ENCODE measurements at places on chromosomes 5 and 9.

GRCh38 chr5:123482258-123482657 is 29.7 kb upstream of the CSNK1G3 start:
- DNase-seq, result no peak

DNA sequence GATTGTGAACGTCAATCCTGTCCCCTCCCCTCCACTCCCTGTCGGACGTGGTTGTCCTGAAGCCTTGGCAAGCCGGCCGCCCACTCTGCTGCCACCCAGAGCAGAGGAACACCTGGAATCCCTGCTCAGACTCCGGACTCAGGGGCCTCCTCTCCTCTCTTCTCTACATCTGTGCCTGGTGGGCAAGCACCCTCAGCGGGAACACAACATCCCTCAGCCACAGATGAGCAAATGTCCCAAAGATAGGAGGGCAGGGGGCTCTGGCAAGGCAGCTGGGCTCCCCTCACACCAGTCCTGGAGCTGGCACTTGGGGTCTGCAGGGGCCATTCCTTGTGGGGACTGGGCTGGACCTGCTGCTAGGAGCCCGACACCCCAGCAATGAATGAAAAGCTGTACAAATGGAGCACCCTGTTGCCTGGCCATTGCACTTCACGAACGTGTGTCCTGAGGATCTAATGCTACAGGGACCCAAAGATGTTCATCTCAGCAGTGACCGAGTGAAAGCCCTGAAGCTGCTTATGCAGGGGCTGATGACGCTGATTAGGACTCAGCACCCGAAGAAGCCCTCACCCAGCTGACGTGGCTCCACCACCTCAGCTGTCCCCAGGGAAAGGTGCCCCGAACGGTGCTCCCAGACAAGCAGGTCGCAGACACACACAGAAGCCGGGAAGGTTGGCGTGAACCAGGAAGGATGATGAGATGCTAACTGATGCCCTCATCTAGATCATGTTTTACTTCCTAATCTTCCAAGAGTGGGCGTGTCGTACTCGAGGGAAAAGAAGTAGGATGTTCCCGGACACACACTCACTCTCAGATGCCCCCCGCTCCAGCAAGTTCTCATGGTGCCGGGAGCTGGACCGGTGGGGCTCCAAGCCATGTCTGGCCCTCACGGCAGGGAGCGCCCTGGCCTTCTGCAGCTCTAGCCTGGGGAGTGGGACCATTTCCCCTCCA is 177.0 kb upstream of the PPP1R26 start:
- no peak for DNase-seq

DNA sequence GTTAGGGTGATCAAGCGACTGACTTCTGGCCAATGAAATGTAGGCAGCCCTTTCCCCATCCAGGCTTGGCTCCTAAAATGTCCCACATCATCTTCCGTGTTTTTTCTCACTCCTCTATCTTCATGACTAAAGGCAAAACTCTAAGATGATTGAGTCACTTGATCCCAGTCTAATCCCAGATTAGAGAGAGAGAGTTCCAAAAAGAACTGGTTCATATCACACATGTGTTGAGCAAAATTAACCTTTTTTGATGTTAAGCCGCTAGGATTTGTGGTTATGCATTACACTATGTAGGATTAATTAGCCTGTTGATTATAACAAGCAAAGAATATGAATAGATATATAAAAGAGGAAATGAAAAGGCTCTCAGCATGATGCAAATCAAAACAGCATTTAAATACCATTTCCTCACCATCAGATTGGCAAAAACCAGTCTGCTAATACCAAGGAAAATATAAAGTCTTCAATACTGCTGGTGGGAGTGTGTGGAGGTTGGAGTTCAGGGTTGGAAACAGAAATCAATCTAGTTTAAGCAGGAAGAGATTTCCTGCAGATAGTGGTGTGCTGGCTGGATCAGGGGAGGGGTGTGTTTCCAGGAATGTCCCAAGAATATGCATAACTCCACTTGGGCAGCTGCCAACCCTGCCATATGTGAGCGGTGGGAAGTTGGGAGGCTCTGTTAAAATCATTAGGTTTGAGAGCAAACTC is 187.6 kb upstream of the S1PR3 start:
- no peak for DNase-seq

DNA sequence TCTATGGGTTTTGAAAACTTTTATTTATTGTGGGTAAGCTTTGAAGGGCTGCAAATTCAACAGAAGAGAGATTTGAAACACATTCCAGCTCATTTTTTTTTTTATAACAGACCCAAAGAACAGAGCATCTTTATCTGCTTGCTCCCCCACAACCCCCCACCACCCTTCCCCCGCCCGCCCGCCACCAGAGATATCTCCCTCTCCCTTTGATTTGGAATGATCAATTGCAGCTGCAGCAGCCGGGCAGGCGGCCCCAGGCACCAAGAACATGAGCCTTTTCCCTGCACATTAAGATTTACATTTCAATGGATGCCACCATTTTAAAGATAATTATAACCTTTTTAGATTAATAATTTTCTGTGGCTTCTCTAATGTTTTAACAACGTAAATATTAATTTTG is 510.9 kb downstream of the ZNF608 start:
- DNase-seq, result no peak

DNA sequence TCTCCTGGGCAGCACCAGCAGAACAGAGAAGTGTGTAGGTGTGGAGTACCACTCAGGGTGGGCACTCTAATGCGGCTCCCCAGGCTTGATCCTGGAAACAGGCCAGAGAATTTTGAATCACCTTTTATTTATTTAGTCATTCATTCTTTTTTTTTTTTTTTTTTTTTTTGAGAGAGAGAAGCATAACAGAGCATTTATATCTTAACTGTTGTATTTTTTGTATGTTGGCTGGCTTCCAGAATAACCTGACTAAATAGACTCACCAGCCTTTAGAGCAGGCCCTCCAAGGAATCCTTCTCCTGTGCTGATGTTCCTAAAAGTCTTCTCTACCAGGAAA is 153.4 kb downstream of the PIK3R1 start:
- DNase-seq, result peak; percentile 38

- DNase-seq, result no peak
These were observed 567.9 kb upstream of the DAB2 start for GRCh38 chr5:39992617-39993202.

GRCh38 chr5:61167382-61167781 is 5.1 kb upstream of the SMIM15 start:
- no peak for DNase-seq

DNA sequence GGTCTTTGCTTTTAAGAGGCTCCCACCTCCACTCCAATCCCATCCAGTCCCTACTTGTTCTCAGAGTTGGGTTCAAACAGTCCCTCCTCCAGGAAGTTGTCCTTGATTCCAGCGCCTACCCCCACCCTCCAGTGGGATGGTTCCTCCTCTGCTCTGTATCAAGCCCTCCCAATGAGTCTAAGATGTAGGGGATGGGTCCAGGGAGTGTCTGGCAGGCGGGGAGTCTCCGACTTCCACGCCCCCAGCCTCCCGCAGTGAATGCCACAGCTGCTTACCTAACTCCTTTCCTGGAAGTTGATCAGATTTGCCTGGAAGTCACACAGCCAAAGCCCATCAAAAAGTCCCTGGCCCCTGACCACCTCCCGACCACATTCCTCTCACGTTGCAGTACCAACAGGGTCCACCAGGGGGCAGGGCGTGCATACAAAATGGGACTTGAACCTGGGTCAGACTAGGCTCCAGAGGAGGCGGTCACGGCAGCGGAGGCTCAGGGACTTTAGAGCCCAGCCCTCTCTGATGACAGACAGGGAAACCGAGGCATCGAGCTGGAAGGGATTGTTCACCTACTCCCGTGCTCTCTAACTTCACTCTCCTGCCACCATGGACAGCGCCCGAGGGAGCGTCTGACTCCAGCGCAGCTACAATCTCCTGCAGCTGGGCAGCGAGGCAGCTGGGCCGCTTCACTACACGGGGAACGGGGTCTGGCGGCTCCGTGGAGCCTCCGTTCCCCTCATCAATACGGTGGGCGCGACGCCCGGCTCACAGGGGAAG is 25.0 kb upstream of the TDRD7 start:
- DNase-seq, result peak; percentile 16

GRCh38 chr9:13485068-13485596 is 205.6 kb upstream of the MPDZ start:
- DNase-seq, result no peak

- no peak for DNase-seq
These were observed 71.3 kb downstream of the KDM4C start for GRCh38 chr9:6829027-6829426.

- no peak for DNase-seq
These were observed 348.0 kb downstream of the SEMA5A start for GRCh38 chr5:9197881-9198260.

- no peak for DNase-seq
These were observed 25.1 kb downstream of the NANS start for GRCh38 chr9:98081477-98082219.

GRCh38 chr9:81613002-81613812 is 76.1 kb downstream of the TLE1 start:
- no peak for DNase-seq

GRCh38 chr9:14211564-14211963 is 102.4 kb downstream of the NFIB start:
- no peak for DNase-seq

- no peak for DNase-seq
These were observed 221.3 kb downstream of the TRIM36 start for GRCh38 chr5:114948363-114948762.

DNA sequence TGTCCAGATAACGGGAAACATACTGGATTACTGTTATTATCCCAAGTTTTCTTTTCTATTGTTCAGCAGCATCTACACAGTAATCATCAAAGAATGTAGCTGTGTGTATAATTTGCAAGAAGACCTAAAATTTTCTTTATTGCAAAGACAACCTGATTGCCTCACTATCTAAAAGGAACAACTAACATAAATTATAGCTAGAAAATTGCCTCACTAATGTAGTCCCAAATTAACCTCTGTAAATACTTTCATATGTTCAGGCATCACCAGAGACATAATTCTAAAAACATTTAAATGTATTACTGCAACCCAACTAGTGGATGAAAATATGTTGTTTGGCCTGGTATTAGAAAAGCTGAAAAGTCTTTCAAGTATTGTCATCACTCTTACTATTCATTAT is 275.4 kb downstream of the CDH12 start:
- no peak for DNase-seq

DNA sequence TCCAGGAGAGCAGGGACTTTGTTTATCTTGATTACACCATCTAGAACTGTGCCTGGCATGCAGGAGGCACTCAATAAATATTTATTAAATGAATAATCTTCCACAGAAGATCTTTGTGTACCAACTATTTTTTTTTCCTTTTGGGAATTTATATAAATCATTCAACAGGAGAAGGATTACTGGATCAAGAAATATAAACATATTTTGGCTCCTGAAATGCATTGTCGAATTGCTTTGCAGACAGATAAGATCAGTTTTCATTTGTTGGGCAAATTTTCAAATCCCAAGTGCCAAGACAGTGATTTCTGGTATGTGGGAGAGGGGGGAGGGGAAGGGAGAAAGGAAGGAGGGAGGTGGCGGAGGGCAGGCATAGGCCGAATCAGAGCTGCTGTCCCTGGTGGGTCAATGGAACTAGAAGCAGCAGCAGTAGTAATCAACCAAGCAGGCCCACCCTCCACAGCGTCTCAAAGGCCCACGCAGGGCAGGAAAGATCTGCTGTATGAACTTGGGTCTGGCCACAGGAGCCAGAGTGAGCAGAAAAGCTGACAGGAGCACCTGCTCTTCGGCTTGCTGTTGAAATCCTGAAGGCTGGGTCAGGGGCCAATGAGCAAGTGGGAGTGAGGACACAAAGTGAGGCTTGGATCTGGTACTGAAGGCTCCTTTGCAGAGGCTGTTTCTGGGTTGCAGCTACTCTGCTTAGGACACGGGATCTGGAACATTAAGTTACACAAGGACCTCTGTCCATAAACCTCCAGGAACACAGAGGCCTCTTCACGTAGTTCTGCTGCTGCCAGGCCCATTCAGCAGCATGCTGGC is 15.8 kb upstream of the TRAF1 start:
- no peak for DNase-seq

DNA sequence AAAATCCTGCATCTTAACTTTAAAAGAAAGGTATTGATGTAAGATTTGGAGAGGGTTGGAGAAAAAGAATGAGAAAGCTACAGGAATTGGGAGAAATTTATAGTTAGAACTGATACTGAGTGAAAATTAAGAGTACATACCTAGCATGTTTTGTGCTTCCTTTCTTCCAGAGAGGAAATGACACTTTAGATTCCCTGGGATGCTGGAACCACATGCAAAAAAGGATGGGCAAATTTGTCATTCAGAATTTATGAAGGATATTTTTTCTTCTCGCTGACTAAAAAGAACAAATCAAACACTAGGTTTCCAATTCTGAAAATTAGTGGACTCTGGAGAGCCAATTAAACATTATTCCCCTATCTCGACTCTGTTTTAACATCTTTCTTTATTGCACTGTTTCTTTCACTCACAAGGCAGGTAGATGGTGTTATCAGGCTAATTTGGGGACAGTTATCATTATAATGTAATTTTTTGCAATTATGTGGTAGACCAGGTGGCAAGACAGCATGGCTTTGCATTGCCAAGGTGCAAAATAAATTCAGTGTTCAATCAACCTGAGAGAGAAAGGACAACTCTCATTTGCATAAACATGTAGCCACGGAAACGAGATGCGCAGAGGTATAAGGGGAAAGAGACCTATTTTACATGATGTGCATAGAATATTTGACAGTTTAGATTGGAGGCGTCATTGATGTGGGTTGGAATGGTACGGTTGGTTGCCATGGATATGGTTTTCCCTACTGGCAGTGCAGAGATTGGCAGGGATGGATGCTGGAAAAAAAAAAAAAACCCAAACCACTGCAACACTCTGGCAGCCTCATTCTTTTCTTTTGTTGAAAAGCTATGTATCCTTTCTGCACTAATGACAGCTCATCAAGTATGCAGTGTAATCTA is 320.4 kb upstream of the CCNH start:
- DNase-seq, result no peak

- DNase-seq, result no peak
These were observed 95.4 kb downstream of the CWC27 start for GRCh38 chr5:64864171-64864570.

GRCh38 chr9:115668521-115668920 is 485.1 kb upstream of the PAPPA start:
- no peak for DNase-seq

DNA sequence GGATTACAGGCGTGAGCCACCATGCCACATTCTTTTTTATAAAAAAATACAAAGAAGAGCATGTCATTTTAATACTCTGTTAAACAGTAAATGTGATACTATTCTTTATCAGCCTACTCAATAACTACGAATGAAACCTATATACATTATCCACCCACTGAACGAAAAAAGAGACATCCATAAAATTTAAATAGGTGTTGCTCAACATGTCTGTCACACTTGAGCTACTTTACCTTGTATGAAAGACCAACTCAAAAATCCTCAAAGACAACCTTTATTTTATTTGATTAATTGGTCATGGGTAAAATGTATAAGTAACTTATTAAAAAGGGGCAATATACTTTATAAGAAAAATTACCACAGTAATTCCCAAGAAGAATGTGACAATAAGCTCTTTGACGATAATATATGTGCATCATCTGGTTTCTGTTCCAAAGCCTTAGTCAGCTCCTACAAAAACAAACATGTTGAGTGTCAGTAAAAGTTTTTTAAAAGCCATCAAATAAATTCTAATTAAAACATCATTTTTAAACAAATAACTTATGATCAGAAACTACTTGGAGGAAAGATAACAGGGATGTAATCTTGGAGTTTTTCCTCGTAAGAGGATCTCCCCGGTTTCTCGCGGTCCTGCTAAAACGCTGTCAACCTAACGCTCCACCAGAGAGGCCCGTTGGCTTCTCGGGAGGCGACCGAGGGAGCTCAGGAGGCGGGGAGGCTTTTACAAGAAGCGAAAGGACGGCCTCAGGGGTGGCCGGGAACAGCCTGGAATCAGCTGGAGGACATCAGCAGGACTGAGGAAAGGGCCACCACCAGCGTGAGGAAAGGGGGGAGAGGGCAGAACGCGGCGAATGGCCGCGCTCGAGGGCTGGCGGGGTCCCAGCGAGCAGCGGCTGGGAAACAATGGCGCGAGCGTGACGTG is 13.5 kb upstream of the ANKRD18B start:
- peak; percentile 43 for DNase-seq
